ENCODE measurements at places on chromosomes 7 and 10. TPM values are rescaled to one million over a fixed set of nuclear protein-coding genes. Genes with fewer than 3 reads are reported as not detected.

KCND2 gene
- total RNA-seq = 0.59 TPM

SLC13A1 gene
- not detected for total RNA-seq

OR2A12 gene
- total RNA-seq = not detected

NYAP1 gene
- 5.2 TPM for total RNA-seq

GRCh38 chr7:100079024-100079560 lies 2.4 kb downstream of the ZNF3 start:
- peaks cover 12% of the 10 kb centered on the region for H3K27me3 ChIP-seq
- peak; percentile 21 for DNase-seq
- H3K4me1 ChIP-seq = peaks cover 45% of the 10 kb centered on the region
- H3K36me3 ChIP-seq = peaks cover 48% of the 10 kb centered on the region
- peak overlapping the region; percentile 97 for H3K4me3 ChIP-seq
- H3K27ac ChIP-seq = peak overlapping the region; percentile 93

GRCh38 chr10:22854935-22855421 lies 72.9 kb upstream of the ARMC3 start:
- H3K4me3 ChIP-seq = no peak overlapping the region
- no peaks in the 10 kb centered on the region for H3K27me3 ChIP-seq
- H3K4me1 ChIP-seq = no peaks in the 10 kb centered on the region
- DNase-seq = no peak
- H3K36me3 ChIP-seq = no peaks in the 10 kb centered on the region

- peaks cover 37% of the 10 kb centered on the region for H3K4me1 ChIP-seq
- H3K27me3 ChIP-seq = no peaks in the 10 kb centered on the region
- H3K36me3 ChIP-seq = no peaks in the 10 kb centered on the region
These were observed 6.4 kb downstream of the USP6NL start for GRCh38 chr10:11604865-11605650.

GRCh38 chr7:143285806-143286521 lies 1.2 kb downstream of the TMEM139 start:
- H3K27ac ChIP-seq = no peak overlapping the region
- no peak for DNase-seq
- peak overlapping the region; percentile 93 for H3K4me3 ChIP-seq
- H3K36me3 ChIP-seq = peaks cover 8% of the 10 kb centered on the region
- peaks cover 72% of the 10 kb centered on the region for H3K4me1 ChIP-seq

GRCh38 chr10:132876131-132876860 lies 66.1 kb downstream of the CFAP46 start:
- no peak for DNase-seq
- H3K4me1 ChIP-seq = no peaks in the 10 kb centered on the region
- no peak overlapping the region for H3K27ac ChIP-seq
- peaks cover 31% of the 10 kb centered on the region for H3K27me3 ChIP-seq

- H3K4me1 ChIP-seq = peaks cover 54% of the 10 kb centered on the region
- H3K36me3 ChIP-seq = no peaks in the 10 kb centered on the region
- no peak overlapping the region for H3K4me3 ChIP-seq
- no peak for DNase-seq
- no peaks in the 10 kb centered on the region for H3K27me3 ChIP-seq
These were observed 63.9 kb downstream of the GFRA1 start for GRCh38 chr10:116208956-116209567.

DNA sequence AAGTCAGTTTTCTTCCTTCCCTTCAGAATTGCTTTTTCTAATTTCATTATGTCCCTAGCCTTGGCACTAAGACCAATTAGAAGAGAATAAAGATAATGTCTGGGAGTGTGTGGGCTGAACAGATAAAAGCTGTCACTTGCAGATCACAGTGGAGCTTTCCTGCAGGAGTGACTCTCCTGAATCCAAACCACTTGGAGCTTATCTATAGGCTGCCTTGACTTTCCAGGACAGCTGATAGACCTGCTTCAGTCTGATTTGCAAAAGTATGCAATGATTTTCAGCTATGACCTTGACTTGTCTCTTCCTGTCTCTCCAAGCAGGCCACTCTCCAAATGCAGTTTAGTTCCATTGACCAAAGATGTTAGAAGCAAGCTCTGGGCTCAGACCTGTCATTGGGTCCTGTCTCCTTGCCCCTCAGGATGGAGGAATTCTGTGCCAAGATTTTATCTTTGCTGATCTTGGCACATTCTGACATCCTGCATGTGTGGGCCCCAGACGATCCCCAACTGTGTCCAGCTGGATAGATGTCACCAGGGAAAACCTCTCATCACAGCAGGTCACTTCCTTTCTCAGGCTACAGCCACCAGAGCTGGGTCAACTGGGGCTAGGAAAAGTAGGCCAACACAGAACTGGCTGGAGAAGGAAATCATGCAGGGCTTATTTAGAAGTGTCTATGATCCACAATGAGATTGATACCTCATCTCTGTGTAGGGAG lies 120.9 kb upstream of the ZNF438 start:
- peaks cover 7% of the 10 kb centered on the region for H3K4me1 ChIP-seq
- H3K4me3 ChIP-seq = no peak overlapping the region
- H3K27ac ChIP-seq = no peak overlapping the region
- H3K36me3 ChIP-seq = no peaks in the 10 kb centered on the region

DNA sequence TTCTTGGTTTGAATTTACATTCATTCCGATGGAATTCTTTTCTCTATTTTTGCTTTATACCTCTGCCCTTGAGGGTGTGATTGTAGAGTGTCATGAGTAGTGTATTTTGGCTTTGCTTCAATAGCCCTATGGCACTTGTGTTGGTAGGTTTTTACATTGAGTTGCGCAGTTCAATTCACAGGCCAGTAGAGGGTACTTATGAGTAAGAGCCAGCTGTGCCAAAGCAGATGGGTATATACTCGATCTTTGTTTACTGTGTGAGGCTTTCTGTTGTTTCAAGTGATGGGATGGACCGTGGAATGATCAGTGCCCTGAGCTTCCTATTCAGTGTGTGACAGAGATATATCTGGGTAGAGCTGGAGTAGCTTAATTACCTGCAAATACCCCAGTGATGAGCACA lies 4.3 kb upstream of the AKR1C3 start:
- H3K4me3 ChIP-seq = no peak overlapping the region
- no peaks in the 10 kb centered on the region for H3K36me3 ChIP-seq
- no peaks in the 10 kb centered on the region for H3K4me1 ChIP-seq
- no peak overlapping the region for H3K27ac ChIP-seq
- no peaks in the 10 kb centered on the region for H3K27me3 ChIP-seq
- no peak for DNase-seq

All from neural crest cell (in vitro differentiated cells).